ENCODE measurements at places on chromosomes 3 and 15.

GRCh38 chr3:189766416-189766815 is 135.2 kb downstream of the TP63 start:
- no peak for DNase-seq

- DNase-seq: no peak
These were observed 468.3 kb downstream of the EPHB1 start for GRCh38 chr3:135263331-135263730.

- no peak for DNase-seq
These were observed 282.9 kb downstream of the NTRK3 start for GRCh38 chr15:87973501-87974215.

- DNase-seq: no peak
These were observed 3.6 kb downstream of the GADL1 start for GRCh38 chr3:30890907-30891306.

GRCh38 chr15:74327756-74328155 is 39.7 kb downstream of the CYP11A1 start:
- no peak for DNase-seq

DNA sequence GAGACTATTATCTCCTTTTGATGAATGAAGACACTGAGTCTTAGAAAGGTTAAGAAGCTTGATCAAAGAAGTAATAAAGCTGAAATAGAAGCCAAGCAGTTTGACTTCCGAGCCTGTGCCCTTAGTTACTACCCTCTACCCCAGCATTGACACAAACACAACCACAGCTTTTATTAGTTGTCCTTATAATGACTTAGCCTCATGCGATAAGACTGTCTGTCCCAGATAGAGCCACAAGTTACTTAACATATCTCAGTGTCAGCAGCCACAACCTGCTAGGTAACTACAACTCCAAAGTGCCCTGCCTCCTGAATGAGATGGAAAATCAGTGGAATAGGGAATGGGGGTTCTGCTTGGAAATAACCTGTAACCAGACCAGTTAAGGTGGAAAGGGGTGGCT is 781.6 kb upstream of the CFAP20DC start:
- no peak for DNase-seq

DNA sequence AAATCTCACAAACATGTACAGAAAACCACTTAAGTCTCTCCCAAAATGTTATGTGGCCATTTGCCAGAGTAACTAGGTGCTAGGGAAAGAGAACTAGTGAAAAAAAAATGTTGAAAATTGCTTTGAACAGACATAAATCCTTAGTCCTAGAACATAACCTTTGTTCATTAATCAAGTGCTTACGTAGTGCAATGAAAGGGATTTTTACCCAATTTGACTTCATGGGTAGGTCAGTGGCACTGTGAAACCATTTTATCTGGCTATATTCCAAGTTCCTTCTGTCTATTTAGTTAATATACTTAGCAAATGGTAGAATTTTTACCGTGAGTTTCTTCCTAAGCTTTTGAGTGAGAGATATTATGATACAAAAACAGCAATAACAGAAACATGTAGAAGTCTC is 209.4 kb downstream of the DIPK2A start:
- DNase-seq: no peak

- no peak for DNase-seq
These were observed 103.9 kb downstream of the LRIG1 start for GRCh38 chr3:66396888-66397287.
